Stimulated activated CD4-positive, alpha-beta T cell treated with anti-CD3 and anti-CD28 coated beads, TNF-alpha, amount 100 ng/mL, for 1 hour (primary cell): ENCODE measurements at places on chromosomes 5 and 9.

DNA sequence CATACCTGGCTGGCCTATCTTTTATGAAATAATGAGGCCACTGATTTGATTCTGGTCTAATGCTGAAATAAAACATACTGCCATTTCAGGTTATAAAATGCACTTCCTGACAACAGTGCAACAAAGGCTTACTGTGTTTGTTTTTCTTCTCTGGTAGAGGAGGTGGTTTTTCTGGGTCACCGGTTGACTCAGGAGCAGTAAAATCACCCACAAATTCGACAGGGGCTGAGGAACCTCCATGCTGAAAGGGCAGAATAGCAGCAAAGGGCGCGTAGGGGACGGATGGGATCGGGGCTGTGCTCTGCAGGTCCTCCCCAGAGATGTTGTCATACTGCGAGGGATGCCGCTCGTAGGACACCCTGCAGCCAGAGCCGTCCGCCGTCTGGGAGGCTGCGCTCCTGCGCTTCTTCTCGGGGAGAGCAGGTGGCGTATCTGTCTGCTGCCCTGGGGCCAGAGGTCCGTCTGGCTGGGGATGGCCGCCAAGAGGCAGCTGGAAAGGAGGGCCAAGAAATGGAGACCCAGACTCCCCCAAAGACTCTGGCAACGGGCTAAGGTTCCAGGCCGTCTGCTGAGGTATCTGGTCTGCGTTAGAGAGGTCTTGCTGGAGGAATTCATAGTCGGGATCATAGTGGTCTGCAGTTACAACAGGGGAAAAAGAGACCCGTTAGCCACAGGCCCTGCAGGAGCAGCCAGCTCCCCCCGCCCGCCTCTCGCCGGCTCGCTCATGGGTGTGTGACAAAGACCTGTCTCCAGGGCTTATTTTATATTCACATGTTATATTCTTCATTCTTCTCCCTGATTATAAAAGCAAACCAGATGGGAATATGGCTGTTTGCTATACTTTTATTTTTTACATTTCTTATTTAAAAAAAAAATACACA is 80.7 kb downstream of the PRRT1B start:
- no peak for DNase-seq

- DNase-seq = no peak
Measured at GRCh38 chr5:57171816-57172465, 1.9 kb upstream of the GPBP1 start.

DNA sequence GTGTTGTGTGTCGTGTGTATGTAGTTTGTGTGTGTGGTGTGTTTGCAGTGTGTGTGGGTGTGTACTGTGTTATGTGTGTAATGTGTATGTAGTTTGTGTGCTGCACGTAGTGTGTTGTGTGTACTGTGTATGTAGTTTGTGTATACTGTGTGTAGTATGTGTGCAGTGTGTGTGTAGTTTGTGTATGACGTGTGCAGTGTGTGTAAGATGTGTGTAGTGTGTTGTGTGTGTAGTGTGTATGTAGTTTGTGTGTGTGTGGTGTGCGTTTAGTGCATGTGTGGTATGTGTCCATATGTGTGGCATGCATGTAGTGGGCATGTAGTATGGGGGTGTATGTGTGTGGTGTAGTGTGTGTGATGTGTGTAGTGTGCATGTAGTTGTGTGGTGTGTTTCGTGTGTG is 39.6 kb downstream of the SYK start:
- no peak for DNase-seq

GRCh38 chr9:10773136-10773535 is 160.3 kb upstream of the PTPRD start:
- no peak for DNase-seq

GRCh38 chr9:129010267-129010975 is 17.7 kb downstream of the SH3GLB2 start:
- DNase-seq = no peak

- no peak for DNase-seq
Measured at GRCh38 chr5:178125253-178125906, 5.4 kb upstream of the RMND5B start.

DNA sequence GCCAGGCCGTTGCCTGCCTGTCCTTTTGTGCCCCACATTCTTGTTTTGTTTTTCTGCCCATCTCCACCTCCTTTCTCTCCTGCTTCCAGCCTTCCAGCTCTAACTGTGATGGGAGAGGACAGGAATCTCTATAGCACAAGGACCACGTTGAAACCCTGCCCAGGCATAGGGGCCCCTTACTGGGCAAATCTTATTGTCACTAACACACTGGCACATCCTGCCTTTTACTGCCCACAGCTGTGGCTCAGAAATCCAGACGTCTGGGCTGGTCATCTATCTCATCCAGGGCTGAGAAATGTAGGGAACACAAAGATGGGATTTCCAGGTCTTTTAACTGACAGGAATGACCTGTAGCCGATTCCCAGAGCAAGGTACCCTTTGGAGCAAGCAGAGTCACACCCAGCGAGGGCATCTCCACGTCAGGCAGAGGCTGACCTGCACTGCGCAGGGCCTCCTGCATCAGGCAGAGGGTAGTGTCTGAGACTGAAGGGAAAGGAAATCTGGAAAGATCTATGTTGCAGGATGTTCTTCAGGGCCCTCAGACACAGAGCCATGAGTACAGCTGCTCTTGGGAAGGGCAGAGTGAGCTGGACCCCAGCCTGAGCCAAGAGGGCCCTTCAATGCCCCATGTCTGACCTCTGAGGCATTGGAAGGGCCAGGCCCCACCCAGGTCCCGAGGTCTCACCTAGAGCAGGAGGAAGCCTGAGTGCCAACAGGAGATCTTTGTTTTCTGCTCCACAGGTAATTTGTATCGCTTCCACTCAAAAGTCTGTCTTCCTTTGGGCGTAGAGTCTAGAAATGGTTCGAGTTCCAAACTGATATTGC is 278.8 kb downstream of the FSTL4 start:
- DNase-seq = no peak

DNA sequence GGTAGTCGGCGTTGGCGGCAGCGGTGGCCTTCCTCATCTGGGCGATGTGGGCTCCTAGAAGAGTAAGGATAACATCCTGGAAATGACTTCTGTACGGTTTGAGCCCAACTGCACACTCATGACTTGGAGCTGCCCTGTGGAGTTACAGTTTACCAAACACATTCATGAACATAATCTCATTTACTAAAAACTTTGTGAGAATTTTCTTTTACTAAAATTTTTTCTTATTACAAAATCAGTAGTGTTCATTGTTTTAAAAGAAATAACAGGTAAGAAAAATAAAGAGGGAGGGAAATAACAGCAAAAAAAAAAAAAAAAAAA is 5.3 kb downstream of the FOXE1 start:
- no peak for DNase-seq

DNA sequence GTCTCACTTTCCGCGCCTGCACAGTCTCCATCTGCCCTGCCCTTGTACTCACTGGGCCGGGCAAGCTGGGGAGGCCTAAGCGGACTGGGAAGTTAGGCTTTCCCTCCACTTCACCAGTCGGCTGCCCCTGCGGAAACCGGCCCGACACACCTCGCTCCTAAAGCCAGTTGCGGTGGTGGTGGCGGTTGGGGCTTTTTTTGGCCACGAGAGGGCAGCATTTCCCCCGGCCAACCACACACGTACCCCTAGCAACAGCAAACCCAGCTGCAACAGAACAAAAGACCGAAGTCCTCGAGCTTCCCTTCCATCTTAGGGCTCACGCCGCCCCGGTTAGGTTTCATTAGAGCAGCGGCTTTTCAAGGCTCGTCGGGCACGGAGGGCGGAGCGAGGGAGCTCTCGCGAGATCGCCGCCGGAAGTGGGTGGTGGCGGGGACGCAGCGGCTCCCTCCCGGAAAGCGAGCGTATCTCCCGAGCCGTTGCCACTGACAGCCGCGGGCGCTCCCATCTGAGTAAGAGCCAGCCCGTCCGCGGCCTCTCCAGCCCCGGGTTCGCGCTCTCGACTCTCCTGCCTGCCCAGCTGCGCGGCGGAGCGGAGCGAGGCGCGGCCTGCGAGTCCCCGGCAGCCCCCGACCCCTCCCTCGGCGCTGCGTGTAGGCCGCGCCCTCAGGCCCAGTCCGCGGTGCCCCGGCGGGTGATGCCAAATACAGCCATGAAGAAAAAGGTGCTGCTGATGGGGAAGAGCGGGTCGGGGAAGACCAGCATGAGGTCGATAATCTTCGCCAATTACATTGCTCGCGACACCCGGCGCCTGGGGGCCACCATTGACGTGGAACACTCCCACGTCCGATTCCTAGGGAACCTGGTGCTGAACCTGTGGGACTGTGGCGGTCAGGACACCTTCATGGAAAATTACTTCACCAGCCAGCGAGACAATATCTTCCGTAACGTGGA is at the start of gene RRAGA:
RRAGA (plus strand) TSS at position 462 of the 951 bp plus-strand sequence; CDS start at position 695, 233 bp downstream.
- DNase-seq = peak; percentile 89

GRCh38 chr5:174500636-174501035 is 223.7 kb upstream of the MSX2 start:
- no peak for DNase-seq

GRCh38 chr5:128905568-128906110 is 59.6 kb upstream of the SLC27A6 start:
- no peak for DNase-seq

- DNase-seq = no peak
Measured at GRCh38 chr5:78930721-78931120, 54.4 kb downstream of the ARSB start.

DNA sequence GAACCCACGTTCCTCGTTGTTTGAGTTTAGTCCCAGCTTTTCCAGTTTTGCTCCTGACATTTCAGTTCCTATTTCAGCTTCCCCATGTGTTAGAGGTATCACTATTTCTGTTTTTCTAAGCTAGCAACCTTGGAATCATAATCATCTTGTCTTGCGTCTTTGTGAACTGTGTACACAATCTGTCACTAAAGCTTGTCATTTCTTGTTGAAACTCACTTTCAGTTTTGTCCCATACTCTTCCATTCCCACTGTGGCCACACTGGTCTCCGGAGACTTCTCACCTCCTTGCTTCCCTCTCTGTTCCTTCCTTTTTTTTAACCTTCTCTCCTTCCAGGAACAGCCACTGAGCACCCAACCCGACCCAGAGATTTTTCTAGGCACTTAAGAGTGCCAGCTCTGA is 36.9 kb downstream of the TGFBR1 start:
- no peak for DNase-seq

- DNase-seq = no peak
Measured at GRCh38 chr9:133251773-133252172, 23.2 kb downstream of the ABO start.

DNA sequence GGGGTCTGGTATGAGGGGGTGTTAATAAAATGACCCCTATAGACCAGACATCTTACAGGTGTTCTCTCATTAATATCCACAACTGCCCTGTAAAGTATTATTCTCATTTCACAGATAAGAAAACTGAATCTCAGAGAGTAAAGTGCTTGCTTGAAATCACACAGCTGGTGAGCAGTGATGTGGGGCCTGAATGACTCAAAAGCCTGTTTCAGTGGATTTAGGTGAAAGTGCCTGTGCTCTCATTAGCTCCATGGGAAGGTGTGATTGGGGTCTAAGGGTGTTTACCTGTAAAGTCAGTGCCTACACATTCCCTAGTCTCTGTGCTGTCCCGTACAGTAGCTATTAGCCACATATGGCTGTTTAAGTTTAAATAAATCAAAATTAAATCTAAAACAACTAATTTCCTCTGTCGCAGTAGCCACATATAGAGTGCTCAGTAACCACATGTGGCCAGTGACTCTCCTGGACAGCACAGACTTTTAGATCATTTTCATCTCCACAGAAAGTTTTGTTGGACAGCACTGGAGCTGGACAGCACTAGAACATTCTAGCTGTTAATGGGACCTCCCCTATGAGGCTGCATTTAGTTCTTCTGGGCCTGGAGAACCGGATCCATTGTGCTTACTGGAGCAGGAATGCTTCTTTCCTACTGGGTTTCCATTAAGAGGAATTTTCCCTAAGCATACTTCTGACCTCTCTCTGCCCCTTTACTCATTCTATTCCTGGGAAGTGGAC is 52.5 kb upstream of the SEMA6A start:
- DNase-seq = no peak

GRCh38 chr5:163633926-163634460 is 128.6 kb downstream of the MAT2B start:
- DNase-seq = no peak

DNA sequence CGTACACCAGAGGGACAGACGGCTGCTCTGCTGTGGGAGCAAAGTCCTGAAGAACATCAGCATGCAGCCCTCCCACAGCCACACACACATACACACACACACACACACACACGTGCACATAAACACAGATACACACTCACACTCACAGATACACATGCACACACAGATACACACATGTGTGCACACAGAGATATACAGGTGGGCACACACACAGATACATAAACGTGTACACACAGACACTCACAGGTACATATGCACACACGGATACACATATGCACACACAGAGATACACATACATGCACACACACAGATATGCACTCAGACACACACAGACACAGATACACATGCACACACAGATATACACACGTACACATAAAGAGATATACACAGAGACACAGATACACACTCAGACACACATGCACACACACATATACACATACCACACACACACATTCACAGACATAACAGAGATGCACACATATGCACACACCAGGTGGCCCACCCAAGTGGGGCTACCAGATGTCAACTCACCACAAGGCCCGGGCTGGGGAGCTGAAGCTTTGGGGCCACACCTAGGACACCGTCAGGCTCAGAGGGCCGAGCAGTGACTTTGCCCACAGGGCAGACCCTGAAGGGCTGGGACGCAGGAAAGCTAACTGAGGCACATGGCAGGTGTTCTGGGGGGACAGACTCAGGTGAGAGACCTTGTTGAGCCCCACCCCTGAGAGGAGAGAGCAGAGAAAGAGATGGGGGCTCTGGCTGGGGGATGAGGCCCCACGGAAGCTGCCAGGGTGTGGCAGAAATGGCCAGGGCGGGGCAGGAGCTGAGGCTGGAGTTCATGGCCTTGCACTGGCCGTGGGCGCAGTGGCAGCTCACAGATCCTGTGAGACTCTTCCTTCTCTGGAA is 148.6 kb upstream of the PPP1R26 start:
- no peak for DNase-seq

DNA sequence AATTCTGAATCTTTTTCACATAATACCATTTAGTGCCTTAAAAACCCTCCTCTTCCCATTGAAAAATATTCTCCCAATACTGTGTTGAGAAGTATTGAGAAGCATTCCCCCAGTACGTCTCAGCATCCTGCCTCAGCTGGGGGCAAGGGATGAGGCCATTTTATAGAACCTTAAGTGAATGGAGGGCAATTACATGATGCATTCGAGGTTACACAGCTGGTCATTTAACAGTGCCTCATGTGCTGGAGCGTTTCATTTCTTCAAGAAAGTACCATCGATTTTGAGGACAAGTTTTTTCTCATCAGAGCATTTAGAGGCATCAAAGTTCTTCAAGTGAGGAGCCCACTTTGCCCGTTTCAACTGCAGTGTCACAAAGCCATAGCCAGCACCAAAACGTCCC is 135.6 kb downstream of the DOCK2 start:
- DNase-seq = no peak

- no peak for DNase-seq
Measured at GRCh38 chr5:83377131-83377865, 94.2 kb upstream of the VCAN start.

DNA sequence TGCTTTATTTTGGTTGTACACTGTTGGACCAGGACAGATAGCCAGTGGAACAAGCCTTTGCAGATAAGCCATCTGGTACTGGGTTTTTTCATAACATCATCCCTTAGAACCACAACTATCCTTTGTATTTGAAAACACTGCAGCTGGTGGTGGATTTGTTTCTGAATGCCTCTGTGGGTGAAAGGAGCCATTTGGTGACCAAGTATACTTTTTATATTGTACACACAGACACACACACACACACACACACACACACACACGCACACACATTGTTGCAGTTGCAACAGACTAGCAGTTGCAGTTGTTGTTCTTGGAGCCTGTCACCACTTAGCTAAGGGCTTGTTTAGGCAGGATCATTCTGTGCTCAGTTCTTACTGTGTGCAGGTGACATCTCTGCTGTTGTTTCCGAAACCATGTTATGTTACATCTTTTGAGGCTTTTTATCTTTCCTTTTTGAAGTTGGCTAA is 22.9 kb upstream of the CAVIN4 start:
- DNase-seq = no peak
